Esophagus squamous epithelium (tissue), 5 donors: ENCODE measurements at places on chromosomes 3 and 15.
A peak's percentile ranks its signal among the peaks of the same experiment; 100 is the strongest.

GRCh38 chr3:160671231-160671630 lies 5.7 kb upstream of the ARL14 start:
- no peak overlapping the region for H3K27ac ChIP-seq
- DNase-seq = no peak
- no peaks in the 10 kb centered on the region for H3K36me3 ChIP-seq
- H3K4me1 ChIP-seq = peaks cover 8% of the 10 kb centered on the region

- no peak for DNase-seq
- H3K4me3 ChIP-seq = no peak overlapping the region
These were observed 50.7 kb downstream of the CSNK1G1 start for GRCh38 chr15:64305261-64305660.

DNA sequence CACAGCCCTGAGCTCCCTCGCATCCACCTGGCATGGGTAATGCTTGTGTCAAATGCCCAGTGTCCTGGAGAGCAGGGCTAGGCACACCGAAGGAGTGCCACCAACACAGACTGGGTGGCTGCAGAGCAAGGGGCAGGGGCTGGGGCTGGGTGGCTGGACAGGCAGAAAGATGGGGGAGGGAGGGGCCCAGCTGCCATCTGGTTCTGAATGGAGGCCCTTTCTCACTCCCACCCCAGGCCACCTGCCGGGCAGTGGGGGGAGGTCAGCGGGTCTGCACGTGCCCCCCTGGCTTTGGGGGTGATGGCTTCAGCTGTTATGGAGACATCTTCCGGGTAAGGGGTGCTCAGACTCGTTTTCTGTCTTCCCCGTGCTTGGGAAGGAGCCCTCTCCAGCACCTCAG lies 17.0 kb downstream of the STAB1 start:
- H3K27ac ChIP-seq = no peak overlapping the region
- H3K4me3 ChIP-seq = no peak overlapping the region
- H3K4me1 ChIP-seq = no peaks in the 10 kb centered on the region
- H3K36me3 ChIP-seq = no peaks in the 10 kb centered on the region
- no peaks in the 10 kb centered on the region for H3K27me3 ChIP-seq

- H3K27me3 ChIP-seq = no peaks in the 10 kb centered on the region
- no peak overlapping the region for H3K27ac ChIP-seq
- DNase-seq = no peak
- no peak overlapping the region for H3K4me3 ChIP-seq
- peaks cover 7% of the 10 kb centered on the region for H3K36me3 ChIP-seq
These were observed 24.1 kb downstream of the WDR48 start for GRCh38 chr3:39075910-39076309.

- no peaks in the 10 kb centered on the region for H3K4me1 ChIP-seq
- no peak overlapping the region for H3K4me3 ChIP-seq
- no peak overlapping the region for H3K27ac ChIP-seq
- H3K36me3 ChIP-seq = no peaks in the 10 kb centered on the region
These were observed 68.2 kb upstream of the THRB start for GRCh38 chr3:24562895-24563294.

DNA sequence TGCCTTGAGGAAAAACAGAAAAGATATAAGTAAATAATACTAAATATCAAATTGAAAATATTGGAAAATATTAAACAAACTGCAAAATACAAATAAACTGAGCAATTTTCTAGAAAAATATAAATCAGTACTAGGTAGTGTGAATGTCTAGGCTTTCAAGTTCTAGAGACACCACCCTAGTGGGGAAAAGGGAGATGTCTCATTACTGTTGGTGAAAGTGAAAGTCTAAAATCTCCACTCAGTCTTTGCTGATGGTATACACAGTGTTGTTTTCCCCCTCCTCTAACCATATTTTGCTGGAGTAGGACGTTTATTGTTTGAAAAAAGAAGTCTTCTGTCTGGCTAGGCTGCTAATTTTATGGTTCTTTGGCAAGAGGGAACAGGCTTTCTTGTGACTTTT lies 1368.9 kb downstream of the OTOL1 start:
- no peaks in the 10 kb centered on the region for H3K36me3 ChIP-seq
- no peak for DNase-seq
- no peaks in the 10 kb centered on the region for H3K4me1 ChIP-seq
- no peak overlapping the region for H3K4me3 ChIP-seq
- no peaks in the 10 kb centered on the region for H3K27me3 ChIP-seq
- no peak overlapping the region for H3K27ac ChIP-seq

DNA sequence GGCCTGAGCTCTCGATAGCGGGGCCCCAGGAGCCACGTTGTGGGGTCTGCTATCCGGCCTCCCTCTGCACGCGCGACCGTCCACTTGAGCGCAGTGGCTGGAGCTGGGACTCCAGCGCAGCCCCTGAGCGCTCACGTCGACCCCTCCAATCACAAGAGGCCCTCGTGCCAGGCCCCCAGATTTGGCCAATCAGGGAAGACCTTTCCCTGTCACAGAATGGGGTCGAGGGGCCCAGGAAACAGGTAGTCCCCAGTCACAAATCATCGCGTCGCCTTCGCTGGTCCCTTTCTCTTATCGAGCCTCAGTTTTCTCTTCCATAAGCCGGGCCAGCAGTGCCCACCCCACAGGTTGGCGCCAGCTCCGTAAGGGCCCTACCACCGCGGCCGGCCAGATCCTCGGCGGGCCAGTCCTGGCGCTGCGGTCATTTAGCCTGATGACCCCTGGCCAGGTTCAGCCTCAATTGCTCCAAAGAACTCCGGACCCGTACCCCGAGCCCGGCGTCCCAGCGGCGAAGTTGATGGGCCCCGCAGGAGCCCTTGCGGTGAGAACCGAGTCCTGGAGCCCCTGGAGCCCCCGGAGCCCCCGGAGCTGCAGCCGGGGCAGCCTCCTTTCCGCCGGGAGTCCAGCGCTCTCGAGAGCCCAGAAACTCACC lies 435 bp downstream of the ALDH1L1 start:
- H3K36me3 ChIP-seq = no peaks in the 10 kb centered on the region
- H3K27ac ChIP-seq = peak overlapping the region; percentile 87
- DNase-seq = no peak
- peak overlapping the region; percentile 67 for H3K4me3 ChIP-seq
- H3K27me3 ChIP-seq = no peaks in the 10 kb centered on the region

- no peak overlapping the region for H3K27ac ChIP-seq
- H3K36me3 ChIP-seq = no peaks in the 10 kb centered on the region
- peak overlapping the region; percentile 48 for H3K4me3 ChIP-seq
- no peak for DNase-seq
These were observed 712 bp upstream of the MME start for GRCh38 chr3:155079468-155079745.

DNA sequence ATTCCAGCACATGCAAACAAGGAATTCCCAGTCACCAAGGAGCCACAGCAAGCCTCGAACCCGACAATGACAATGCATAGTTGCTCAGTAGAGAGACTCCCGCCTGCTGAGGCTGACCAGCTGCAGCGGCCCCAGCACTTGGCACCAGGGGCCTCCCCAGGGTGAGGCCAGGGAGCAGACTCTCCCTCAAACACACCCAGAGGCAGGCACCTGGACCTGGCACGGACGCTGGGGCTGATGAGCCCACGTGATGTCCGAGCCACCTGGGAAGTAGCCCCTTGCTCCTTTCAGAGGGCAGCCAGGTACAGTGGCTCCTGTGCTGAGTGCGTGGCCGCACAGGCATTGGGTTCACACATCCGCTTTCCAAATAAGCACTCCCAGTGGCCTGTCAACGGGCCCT lies 315.9 kb upstream of the TGFBR2 start:
- no peaks in the 10 kb centered on the region for H3K27me3 ChIP-seq
- peaks cover 24% of the 10 kb centered on the region for H3K4me1 ChIP-seq
- DNase-seq = no peak
- H3K36me3 ChIP-seq = no peaks in the 10 kb centered on the region
- no peak overlapping the region for H3K4me3 ChIP-seq

DNA sequence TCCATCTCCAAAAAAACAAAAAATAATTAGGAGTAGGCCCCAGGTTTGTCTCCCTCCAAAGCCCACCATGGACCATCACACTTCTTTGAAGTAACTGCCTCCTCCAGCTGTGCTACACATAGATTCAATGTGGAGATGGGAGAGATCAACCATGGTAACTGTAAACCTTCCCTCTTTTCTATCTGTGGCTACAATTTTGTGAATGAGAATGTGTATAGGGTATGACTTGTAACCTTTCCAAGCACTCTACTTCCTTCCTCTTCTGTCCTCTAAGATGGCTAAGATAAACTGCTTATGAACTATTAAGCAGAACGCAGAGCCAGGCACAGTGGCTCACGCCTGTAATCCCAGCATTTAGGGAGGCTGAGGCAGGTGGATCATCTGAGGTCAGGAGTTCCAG lies 55.5 kb upstream of the ATP11B start:
- H3K36me3 ChIP-seq = no peaks in the 10 kb centered on the region
- H3K4me1 ChIP-seq = peaks cover 6% of the 10 kb centered on the region
- H3K27me3 ChIP-seq = no peaks in the 10 kb centered on the region
- no peak overlapping the region for H3K27ac ChIP-seq
- H3K4me3 ChIP-seq = no peak overlapping the region

DNA sequence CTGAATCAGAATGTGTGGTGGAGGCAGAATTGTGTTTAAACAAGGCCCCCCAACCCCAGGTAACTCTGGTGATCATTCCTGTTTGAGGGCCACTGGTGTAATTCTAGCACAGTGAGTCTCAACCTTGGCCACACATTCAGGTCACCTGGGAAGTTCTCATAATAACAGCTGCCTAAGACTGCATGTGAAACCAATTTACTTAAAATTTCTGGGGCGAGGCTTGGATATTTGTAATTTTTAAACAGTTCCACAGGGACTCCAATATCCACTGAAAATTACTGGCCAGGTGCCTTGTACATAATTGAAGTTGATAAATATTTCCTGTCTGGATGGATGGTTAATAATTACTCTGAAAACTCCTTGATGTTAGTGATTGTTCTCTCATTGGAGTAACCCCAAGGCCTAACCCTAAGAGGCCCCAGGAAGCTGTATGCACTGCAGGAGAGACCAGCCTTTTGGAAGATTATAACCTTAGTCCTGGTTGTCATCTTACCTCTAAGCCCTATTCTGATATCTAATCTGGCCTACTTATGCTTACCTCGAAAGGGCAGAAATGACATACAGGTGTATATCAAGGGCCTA lies 25.7 kb upstream of the EPHB1 start:
- H3K27me3 ChIP-seq = no peaks in the 10 kb centered on the region
- no peak overlapping the region for H3K4me3 ChIP-seq
- no peak overlapping the region for H3K27ac ChIP-seq
- no peaks in the 10 kb centered on the region for H3K4me1 ChIP-seq
- H3K36me3 ChIP-seq = no peaks in the 10 kb centered on the region

- H3K27ac ChIP-seq = no peak within 1 kb of the TSS
- peaks cover 10% of the 10 kb centered on the region for H3K4me1 ChIP-seq
- no peak for DNase-seq
- H3K36me3 ChIP-seq = no peaks in the 10 kb centered on the region
These were observed at the start of gene GJD2 for GRCh38 chr15:34754674-34755418. Gene GJD2, minus strand, starts transcription at chr15:34754998. Its CDS starts 510 bp downstream, at chr15:34754488.

- H3K27ac ChIP-seq = no peak overlapping the region
- H3K36me3 ChIP-seq = no peaks in the 10 kb centered on the region
- no peaks in the 10 kb centered on the region for H3K4me1 ChIP-seq
- no peaks in the 10 kb centered on the region for H3K27me3 ChIP-seq
- H3K4me3 ChIP-seq = no peak overlapping the region
These were observed 85.0 kb upstream of the P3H2 start for GRCh38 chr3:190205739-190206138.

DNA sequence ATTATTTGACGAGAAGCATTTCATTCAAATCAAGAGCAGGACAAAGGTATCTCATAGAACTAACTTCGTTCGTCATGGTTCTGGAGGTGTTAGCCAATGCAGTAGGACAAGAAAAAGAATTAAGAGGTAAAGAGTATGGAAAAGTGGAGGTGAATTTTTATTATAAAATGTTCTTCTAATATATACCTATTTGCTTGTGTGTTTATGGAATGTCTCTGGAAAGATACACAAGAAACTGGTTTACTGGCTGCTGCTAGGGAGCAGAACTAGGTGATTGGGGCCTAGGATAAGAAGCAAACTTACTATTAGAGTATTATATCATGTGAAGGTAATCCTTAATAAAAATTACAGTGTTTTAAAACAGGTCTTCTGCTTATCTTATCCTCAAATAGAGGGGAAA lies 30.9 kb upstream of the TATDN2 start:
- no peaks in the 10 kb centered on the region for H3K27me3 ChIP-seq
- DNase-seq = no peak
- H3K4me3 ChIP-seq = no peak overlapping the region
- peaks cover 21% of the 10 kb centered on the region for H3K4me1 ChIP-seq
- no peak overlapping the region for H3K27ac ChIP-seq

GRCh38 chr3:117136003-117136402 lies 426.4 kb downstream of the TUSC7 start:
- no peak overlapping the region for H3K4me3 ChIP-seq
- DNase-seq = no peak
- H3K4me1 ChIP-seq = no peaks in the 10 kb centered on the region
- H3K36me3 ChIP-seq = no peaks in the 10 kb centered on the region
- H3K27me3 ChIP-seq = no peaks in the 10 kb centered on the region
- no peak overlapping the region for H3K27ac ChIP-seq

DNA sequence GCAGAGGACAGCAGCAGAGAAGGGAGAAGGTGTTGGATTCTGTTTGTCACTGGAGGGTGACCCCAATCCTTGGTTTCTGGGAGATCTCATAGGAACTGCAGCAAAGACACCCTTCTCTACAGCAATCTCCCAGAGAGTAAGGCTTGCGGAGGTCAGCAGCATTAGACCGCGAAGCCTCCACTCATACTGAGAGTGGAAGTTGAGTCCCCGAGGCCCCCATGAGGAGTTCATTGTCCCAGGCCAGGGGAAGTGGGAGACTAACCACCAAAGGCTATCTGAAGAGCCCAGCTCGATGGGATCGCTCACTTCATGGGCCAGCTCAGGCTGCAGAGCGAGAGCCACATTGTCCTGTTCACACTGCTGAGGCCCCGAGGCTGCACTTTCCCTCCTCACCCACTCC lies 44.6 kb downstream of the GLDN start:
- H3K27me3 ChIP-seq = no peaks in the 10 kb centered on the region
- H3K4me3 ChIP-seq = no peak overlapping the region
- H3K36me3 ChIP-seq = no peaks in the 10 kb centered on the region
- H3K27ac ChIP-seq = no peak overlapping the region
- H3K4me1 ChIP-seq = no peaks in the 10 kb centered on the region

GRCh38 chr3:187987924-187988323 lies 166.0 kb upstream of the LPP start:
- peaks cover 6% of the 10 kb centered on the region for H3K4me1 ChIP-seq
- no peak for DNase-seq
- no peak overlapping the region for H3K4me3 ChIP-seq
- H3K36me3 ChIP-seq = no peaks in the 10 kb centered on the region
